GM23248 (cell line): ENCODE measurements at places on chromosomes 3 and 15.
A peak's percentile ranks its signal among the peaks of the same experiment; 100 is the strongest.

DNA sequence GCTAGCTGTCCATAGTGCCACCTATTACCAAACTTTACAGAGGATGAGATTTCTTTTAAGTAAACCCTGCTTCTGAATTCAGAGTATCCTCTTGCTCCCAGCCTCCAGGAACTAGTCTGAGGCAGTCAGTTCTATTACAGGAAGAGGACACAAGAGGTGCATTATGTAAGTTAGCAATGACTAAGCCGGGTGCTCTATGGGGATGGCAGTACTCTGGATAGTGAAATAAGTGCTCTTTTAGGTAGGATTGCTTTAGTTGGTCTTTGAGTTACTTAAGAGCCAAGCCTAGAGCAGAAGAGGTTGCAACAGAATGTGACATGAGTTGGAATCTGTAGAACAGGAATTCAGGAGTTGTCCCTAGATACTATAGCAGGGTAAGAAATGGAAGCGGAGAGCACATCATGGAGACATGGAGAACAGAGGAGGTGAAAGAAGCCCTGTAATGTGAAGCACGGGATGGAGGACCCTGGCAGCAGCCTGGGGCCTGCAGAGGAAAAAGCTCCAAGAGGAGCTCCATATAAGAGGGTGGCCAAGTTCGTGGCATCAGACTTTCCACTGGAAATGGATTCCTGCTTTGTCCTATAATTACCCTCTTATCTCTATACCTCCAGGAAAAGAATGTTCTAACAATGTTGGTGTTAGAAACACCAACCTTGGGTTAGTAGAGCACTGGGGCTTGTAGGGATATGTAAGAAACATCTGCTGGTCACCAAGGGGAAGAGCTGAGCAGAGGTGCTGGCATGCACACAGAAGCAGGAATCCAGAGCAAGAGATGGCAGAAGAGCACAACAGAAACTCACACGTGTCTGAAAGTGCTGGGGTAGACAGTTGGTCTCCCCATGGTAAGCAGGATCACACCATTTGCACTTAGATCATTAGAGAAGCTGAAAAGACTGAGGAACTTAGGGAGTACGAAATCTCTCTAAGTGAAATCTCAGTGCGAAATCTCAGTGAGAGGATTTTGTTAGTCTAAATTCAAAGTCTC lies 851.1 kb downstream of the FHIT start:
- DNase-seq, result peak; percentile 15

- no peak for DNase-seq
Measured at GRCh38 chr3:171700653-171701052, 109.6 kb downstream of the PLD1 start.

DNA sequence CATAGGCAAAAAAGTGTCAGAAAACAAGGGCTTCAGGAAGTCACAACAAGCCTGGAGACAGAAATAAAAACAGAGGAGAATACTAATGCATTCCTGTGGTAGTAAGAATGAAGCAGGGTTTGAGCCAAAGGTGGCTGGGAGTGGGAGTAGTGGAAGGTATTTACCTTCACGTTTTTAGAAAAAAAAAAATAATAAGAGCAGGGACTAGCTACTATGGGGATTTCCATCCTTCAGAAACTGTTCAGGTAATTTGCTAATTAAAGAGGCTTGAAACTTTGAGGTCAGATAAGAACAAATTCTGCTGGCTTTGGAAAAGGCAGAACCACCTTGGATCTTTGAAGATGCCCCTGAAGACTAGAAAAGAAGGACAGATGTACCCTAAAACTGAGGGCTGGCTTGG lies 18.4 kb downstream of the ILDR1 start:
- no peak for DNase-seq

- peak; percentile 95 for DNase-seq
Measured at GRCh38 chr3:157785102-157785826, 282.0 kb upstream of the VEPH1 start.

DNA sequence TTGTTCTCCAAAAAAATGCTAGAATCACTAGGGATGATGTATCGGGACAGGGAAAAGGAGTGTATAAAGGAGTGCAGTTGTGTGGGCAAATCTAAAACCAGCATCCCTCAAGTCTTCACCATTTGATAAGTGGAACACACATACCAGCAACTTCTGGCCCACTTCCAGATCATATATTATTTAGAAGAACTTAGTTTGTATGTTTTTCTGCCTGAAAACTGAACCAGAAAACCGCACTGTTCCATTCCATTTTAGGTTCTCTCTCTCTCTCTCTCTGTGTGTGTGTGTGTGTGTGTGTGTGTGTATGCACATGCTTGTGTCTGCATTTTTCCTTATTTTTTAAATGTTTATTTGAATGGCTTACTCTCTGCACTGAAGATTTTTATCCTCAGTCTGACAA lies 93.5 kb downstream of the SERPINI1 start:
- no peak for DNase-seq

DNA sequence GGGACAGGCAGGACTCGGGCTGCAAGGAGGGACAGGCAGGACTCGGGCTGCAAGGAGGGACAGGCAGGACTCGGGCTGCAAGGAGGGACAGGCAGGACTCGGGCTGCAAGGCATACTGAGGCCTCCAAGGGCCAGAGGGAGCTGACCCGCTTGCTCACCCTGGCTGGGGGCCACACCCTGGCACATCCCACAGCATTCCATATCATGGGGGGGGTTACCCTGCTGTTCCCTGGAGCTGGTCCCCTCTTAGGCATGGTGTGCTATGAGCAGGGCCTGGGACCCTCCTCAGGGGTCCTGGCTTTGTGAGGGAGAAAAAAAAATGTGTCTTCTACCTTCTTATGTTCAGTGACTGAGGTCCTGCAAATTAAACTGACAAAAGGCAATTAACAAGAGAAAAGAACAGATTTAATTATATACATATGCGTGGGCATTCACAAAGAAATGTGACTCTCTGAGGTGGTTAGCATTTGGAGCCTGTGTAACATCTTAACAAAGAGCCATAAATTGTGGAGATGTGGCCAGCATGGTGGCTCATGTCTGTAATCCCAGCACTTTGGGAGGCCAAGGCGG lies 97.6 kb upstream of the ALDH1A3 start:
- DNase-seq, result no peak

- peak; percentile 42 for DNase-seq
Measured at GRCh38 chr15:48630245-48630644, 15.3 kb downstream of the FBN1 start.

DNA sequence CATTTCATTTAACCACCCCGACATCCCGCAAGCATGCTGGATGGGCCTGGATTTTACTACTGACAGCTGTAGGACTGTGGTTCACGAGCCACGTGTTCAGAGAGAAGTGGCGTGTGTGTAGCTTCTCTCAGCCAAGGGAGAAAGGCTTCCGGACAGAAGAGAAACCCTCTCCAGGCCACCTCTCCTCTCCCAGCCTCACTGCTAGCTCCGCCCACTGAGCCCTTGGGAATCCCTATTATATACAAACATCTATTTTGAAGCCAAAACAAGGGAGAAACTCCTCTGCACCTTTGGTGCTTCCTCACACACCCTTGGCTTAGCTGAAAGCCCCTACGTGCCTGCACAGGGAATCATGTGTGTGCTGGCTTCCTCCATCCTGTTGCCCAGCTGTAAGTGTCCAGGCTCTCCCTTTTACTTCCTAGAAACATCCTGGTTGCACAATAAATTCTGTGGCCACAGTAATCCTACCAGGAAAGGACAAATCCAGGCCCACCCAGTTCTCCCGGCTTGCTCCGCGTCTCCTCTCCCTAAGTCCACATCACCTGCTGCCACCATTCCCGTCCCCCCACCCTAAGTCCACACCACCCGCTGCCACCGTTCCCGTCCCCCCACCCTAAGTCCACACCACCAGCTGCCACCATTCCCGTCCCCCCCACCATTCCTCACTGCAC lies 30.5 kb downstream of the PCSK6 start:
- no peak for DNase-seq

DNA sequence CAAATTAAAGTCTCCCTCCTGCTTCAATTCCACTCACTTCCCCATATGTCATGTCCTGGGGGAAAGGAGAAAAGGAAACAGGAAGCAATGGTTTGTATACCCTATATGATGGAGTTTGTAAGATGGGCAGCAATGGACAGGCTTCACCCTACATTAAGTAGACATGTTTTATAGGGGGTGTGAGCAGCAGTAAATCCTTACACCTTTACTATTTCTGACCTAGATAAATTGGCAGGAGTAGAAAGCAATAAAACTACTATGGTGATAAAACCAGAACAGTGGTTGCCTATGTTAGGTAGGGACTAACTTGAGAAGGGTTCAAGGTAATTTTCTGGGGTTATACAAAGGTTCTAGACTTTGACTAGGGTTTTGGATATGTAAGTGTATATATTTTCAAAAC lies 301.7 kb downstream of the GBE1 start:
- no peak for DNase-seq
